Tongue (tissue), 3 donors: ENCODE measurements at places on chromosomes 11 and 22. TPM values are rescaled to one million over a fixed set of nuclear protein-coding genes. Genes with fewer than 3 reads are reported as not detected.

GRCh38 chr22:26702906-26703830 is 45.8 kb downstream of the MIAT start:
- DNase-seq: no peak

DNA sequence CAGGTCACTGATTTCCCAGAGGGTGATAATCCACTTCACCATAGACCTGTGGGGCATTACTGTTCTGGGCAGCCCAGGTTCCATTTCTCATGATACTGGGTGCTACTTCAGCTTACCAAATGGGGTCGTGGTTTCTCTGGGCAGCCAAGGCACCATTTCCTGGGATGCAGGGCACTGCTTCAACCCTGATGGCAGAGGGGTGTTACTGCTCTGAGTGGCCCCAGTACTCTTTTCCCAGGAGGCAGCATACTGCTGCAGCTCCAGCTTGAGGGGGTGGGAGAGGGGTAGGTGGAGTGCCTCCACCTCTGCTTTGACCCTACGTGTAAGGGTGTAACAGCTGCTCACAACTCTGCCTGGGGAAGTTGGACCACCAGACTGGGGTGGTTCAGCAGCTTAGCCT is 51.1 kb downstream of the PRMT3 start:
- DNase-seq: no peak

DNA sequence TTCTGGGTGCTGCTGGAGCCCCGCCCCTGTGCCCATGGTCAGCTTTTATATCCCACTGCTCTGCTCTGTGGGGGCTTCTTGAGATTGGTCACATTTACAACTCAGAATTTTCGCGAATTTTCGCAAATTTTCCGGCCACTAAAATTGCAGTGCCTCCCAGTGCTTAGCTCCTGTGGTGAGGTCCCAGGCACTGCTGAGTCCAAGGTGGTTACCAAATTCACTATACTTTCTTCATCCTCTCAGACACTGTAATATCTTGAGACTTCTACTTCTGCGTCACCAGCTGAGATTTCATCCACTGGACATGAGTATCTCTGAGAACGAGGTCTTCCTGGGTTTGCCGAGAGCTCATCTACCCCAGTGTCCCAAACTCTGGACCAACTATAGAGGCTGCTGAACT is 8.7 kb downstream of the KDM4F start:
- DNase-seq: no peak

DNA sequence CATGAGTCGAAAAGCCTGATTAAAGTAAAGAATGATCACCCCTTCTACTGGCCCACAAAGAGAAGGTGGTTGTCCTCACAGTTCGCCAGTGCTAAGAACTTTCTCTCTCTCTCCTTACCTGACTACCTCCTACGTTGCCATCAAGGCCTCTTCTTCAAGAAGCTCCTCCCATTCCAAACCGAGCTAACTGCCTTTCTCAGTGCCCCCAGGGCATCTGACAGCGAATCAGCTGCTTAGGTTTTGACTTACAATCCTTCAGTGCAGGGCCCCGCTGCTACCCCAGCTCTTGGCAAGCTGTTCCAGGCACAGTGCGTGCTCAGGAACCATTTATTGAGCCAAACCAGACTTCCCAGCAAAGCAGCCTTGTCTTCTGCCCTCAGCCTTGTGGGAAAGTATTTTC is 5.8 kb downstream of the VSTM5 start:
- no peak for DNase-seq

GRCh38 chr22:36858156-36858555 is 2.6 kb upstream of the NCF4 start:
- DNase-seq: no peak

- peak; percentile 76 for DNase-seq
These were observed 517 bp downstream of the SPINDOC start for GRCh38 chr11:63813563-63814382.

- no peak for DNase-seq
These were observed 61.5 kb downstream of the SMCO4 start for GRCh38 chr11:93481696-93482095.

WNT7B gene
- total RNA-seq: 6.2 TPM

GRCh38 chr22:43535336-43535735 is 123.5 kb downstream of the MPPED1 start:
- no peak for DNase-seq

OR52H1 gene
- not detected for total RNA-seq

- no peak for DNase-seq
These were observed 268.6 kb upstream of the PITPNB start for GRCh38 chr22:28187612-28188011.

DNA sequence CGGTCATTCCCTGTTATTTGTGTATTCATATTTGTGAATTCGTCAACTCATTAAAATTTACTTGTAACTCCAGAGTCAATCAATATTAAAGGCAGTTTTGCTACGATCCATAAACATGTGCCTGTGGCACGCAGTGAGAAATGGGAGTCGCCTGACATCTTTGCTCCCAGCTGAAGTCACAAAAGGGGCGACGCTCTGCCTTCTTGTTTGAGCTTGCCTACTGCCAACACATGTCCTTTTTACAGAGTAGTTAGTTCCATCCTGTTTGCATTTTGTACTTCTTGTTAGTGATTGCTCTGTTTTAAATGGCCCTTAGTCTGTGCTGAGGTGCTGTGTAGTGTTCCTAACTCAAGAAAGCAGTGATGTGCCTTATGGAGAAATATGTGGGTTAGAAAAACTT is 305.3 kb downstream of the ETS1 start:
- DNase-seq: no peak

C1QTNF5 gene
- 24.8 TPM for total RNA-seq

DNA sequence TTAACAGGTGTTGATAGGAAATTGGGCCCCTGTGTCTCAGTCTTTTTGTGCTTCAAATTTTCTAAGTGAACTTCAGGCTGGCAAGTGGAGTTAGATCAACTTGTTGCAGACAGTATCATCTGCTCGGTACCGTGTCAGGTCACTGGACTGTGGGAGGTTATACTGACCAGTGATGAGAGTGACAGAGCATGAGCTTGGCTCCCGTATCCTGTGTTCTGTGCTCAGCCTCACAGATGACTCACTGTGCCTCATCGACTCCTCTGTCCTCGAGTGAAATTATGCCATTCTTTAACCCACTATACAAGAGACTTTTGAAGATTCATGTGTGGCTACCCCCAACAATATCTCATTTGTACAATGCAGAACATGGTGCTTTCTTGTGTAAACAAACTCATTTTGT is 7.9 kb downstream of the GRAP2 start:
- DNase-seq: no peak

ACCSL gene
- not detected for total RNA-seq

DNA sequence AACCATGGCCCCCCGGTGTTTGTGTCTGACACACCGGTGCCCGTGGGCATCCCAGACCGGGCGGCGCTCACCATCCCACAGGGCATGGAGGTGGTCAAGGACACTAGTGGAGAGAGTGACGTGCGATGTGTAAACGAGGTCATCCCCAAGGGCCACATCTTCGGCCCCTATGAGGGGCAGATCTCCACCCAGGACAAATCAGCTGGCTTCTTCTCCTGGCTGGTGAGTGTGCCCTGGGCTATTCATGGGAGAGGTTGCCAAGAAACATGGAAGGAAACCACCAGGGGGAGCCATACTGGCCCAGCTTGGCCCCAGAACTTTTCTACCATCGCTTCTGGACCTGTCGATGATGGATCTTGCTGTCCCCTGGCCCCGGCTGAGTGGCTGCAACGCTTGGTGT is 36.5 kb downstream of the PRDM11 start:
- peak; percentile 51 for DNase-seq

DNA sequence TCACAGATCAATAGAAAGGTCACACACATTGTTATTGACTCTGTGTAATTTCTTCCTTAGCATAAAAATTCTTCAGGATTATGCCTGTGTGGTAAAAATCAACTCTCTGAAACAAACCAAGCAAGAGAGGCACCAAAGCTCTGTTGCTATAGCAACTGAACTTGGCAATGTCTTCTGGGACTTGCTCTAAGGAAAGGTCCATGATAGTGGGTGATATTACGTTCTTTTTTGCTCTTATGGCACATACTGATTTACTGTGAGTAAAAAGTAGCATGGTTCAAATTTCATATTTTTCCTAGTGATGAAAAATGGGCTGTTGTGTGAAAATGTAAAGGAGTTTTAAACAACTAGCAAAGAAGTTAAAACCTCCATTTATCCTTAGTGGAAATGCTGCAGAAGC is 66.4 kb downstream of the SVIP start:
- peak; percentile 21 for DNase-seq

MS4A6E gene
- not detected for total RNA-seq

GRCh38 chr22:33648478-33648877 is 271.8 kb downstream of the LARGE1 start:
- DNase-seq: no peak

DNA sequence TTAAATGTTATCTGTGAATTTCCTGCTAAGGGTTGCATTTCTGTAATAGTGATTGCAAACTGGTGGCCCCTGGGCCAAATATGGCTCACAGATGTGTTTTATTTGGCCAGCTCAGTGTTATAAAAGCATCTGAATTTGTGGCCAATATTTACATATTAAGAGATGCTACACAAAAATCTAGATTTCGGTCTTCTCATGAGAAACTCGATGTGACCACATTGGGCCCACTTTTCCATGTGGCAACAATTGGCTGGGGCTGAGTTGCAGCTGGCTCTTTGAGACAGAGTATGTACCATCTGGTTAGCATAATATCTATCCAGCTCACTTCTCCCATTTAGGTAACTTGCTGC is 244.5 kb upstream of the POU2AF2 start:
- DNase-seq: peak; percentile 76

PRDX5 gene
- 169 TPM for total RNA-seq

GRCh38 chr11:110973401-110973980 is 261.3 kb upstream of the ARHGAP20 start:
- no peak for DNase-seq

DNA sequence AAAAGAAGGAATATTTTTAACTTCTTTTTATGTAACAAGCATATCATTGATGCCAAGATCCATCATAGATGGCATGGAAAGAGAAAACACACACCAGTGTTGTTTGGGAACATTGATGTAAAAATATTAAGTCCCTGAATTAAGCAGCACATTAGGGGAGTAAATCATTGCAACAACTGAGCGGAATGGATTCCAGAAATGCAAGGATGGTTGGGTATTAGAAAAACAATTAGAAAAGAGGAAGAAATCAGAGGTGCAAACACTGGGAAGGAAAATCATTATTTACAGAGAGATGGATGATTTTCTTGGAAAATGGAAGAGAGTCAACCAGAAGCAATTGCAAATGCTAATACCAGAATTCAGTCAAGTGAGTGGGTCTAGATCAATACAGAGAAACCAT is 8.1 kb downstream of the SMIM38 start:
- DNase-seq: no peak

DNA sequence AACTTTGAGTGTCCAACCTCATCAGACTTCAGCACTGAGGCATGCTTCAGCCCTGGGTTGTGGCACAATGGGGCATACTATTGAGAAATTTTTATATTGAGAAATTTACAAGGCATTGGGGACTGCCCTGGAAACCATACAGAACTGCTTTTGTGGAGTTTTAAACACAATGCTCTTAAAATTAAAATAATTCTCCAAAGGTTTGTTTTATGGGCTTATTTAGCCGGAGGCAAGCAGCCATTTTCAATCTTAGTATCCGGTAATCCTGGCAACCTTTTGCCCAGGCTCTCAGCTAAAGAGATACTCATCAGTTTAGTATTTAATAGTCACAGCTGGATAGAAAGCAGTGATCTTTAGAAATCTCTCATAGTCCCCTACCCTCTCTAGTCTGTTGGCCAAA is 3.1 kb upstream of the EXPH5 start:
- no peak for DNase-seq

DLG2 gene
- 14.4 TPM for total RNA-seq

- DNase-seq: peak; percentile 14
These were observed 452.3 kb downstream of the RAB38 start for GRCh38 chr11:87722756-87723565.

GRCh38 chr11:6608726-6609501 is 3.1 kb downstream of the TAF10 start:
- DNase-seq: no peak

DNA sequence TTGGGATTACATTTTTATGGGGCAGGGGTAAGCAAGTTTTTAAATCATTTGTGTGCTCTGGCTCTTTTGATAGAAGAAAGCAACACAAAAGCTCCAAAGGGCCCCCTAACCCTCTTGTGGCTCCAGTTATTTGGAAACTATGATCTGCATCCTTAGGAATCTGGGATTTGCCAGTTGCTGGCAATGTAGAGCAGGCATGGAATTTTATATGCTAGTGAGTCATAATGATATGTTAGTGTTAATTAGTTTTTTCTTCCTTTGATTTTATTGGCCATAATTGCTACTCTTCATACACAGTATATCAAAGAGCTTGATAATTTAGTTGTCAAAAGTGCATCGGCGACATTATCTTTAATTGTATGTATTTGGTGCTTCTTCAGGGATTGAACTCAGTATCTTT is 10.1 kb downstream of the RAG1 start:
- peak; percentile 73 for DNase-seq

- no peak for DNase-seq
These were observed 97.9 kb upstream of the PITPNB start for GRCh38 chr22:28016781-28017557.

- peak; percentile 63 for DNase-seq
These were observed 19.7 kb upstream of the DNAJB13 start for GRCh38 chr11:73931039-73931645.

GRCh38 chr11:33500861-33501479 is 199.7 kb downstream of the C11orf91 start:
- DNase-seq: peak; percentile 83

GRCh38 chr22:25881210-25881755 is 139.3 kb downstream of the MYO18B start:
- DNase-seq: no peak

DNA sequence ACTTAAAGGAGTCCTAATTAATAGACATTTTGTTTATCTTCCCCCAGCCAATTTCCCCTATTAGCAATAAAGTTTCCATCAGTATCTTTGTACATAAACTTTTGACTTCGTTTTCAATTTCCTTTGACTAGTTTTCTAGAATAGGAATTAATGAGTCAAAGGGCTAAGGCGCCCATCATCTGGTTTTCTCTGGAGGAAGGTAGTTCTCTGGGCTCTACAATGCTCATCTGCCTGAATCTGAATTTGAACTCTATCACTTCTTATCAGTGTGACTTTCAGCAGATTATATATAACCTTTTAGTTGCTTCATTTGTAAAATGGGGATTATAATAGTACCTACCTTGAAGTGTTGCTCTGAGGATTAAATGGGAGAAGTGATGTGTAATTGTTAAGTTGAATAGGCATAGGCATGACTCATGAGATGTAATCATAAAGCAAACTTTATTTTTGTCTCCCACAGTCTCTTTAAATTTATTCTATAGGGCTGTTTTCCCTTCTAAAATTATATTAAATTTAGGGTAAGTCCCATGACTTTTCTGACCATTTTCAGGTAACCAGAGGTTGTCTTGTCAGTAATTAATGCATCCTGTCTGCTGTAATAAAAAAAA is 5.8 kb upstream of the TUB start:
- no peak for DNase-seq

CD3E gene
- not detected for total RNA-seq

- DNase-seq: no peak
These were observed 9.4 kb downstream of the CCDC188 start for GRCh38 chr22:20141186-20142077.

TMEM126A gene
- 19.8 TPM for total RNA-seq

GRCh38 chr11:44621784-44622183 is 56.3 kb downstream of the CD82 start:
- peak; percentile 16 for DNase-seq
